ENCODE measurements at places on chromosomes 12 and 14. TPM values are rescaled to one million over a fixed set of nuclear protein-coding genes. Genes with fewer than 3 reads are reported as not detected.

NDRG2 gene
- total RNA-seq, result 2.3 TPM

KIF26A gene
- 0.36 TPM for total RNA-seq

KRT85 gene
- not detected for total RNA-seq

KRT8 gene
- total RNA-seq, result 0.33 TPM

NELL2 gene
- 1.3 TPM for total RNA-seq

NUDT14 gene
- total RNA-seq, result 13.6 TPM

CLEC14A gene
- total RNA-seq, result not detected

AMDHD1 gene
- total RNA-seq, result 0.33 TPM

PARP2 gene
- 11.0 TPM for total RNA-seq

ERG28 gene
- total RNA-seq, result 20.4 TPM

SMAGP gene
- total RNA-seq, result not detected

CD4 gene
- total RNA-seq, result 1.1 TPM

SOX5 gene
- total RNA-seq, result 21.0 TPM

CD69 gene
- total RNA-seq, result not detected

CLEC4D gene
- total RNA-seq, result not detected

DEPDC4 gene
- total RNA-seq, result 2.0 TPM

CFAP54 gene
- total RNA-seq, result 0.33 TPM

TRIM9 gene
- total RNA-seq, result 12.4 TPM

C12orf54 gene
- not detected for total RNA-seq

OTX2 gene
- not detected for total RNA-seq

AQP6 gene
- total RNA-seq, result not detected

KRT73 gene
- total RNA-seq, result not detected

KCNMB4 gene
- total RNA-seq, result not detected

PPFIBP1 gene
- total RNA-seq, result 105 TPM

JPH4 gene
- total RNA-seq, result not detected

GTF2A1 gene
- 35.2 TPM for total RNA-seq

SERPINA5 gene
- total RNA-seq, result not detected

POTEM gene
- total RNA-seq, result not detected

ISM2 gene
- total RNA-seq, result not detected

OASL gene
- 70.9 TPM for total RNA-seq

Data from melanocyte of skin (primary cell).